Activated CD4-positive, CD25-positive, alpha-beta regulatory T cell (primary cell): ENCODE measurements at places on chromosomes 6 and 20.

- DNase-seq = no peak
These were observed 191.0 kb downstream of the TPBG start for GRCh38 chr6:82554666-82555065.

GRCh38 chr6:50922579-50923525, 104.2 kb downstream of the TFAP2B start:
- no peak for DNase-seq

DNA sequence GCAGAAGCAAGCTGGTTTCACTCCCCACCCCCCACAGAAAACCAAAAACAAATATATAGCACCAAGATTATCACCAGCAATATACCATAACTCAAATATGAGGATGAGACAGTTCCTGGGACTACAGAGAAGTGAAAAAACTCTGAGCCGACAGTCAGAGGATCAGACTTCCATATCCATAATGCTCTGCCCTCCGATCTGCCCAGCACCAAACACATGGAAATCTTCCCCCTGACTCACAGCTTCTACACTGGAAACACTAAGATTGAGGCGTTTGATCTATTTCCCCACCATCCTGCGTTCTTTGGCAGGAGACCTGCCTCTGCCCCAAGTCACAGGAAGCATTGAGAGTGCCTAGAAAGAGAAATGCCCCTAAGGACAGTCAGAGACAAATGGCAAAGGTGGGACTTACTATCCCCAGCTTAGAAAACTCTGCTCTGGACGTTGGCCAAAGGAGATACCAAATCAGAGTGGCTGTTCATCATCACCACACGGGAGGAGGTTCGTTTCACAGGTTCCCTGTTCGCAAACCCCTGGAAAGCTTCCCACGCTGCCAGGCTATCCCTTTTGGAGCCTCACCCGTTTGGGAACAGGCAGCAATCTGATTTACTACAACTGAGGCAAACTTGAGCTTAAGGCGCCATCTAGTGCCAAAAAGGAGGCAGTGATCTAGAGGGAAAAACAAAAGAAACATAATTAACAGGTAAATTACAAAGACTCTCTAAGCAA, 48.7 kb upstream of the SRSF6 start:
- DNase-seq = no peak

DNA sequence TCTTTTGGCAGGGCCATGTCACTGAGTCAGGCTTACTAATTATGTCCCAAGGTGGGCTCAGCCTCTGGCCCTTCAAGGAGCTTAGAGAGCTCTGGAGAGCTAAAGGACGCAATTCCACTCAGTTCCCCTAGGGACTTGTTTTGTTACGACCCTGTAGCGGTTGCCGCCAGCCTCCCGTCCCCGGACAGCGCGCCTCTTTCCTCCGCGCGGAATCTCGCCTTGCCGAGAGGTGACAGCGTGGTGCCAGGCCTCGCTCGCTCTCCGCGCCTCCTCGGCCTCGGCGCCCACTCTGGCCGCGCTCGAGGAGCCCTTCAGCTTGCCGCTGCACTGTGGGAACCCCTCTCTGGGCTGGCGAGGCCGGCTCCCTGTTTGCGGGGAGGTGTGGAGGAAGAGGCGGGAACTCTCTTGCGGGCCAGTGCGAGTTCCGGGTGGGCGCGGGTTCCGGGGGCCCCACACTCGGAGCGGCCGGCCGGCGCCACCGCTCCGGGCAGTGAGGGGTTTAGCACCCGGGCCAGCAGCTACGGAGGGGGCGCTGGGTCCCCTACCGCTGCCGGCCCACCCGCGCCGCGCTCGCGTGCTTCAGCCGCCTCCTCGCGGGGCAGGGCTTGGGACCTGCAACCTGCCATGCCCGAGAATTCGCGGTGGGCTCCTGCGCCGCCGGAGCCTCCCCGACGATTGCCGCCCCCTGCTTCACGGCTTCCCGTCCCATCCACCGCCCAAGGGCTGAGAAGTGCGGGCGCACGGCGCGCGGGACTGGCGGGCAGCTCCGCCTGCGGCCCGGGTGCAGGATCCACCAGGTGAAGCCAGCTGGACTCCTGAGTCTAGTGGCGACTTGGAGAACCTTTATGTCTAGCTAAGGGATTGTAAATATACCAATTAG, 9.9 kb upstream of the ZNF311 start:
- DNase-seq = no peak

DNA sequence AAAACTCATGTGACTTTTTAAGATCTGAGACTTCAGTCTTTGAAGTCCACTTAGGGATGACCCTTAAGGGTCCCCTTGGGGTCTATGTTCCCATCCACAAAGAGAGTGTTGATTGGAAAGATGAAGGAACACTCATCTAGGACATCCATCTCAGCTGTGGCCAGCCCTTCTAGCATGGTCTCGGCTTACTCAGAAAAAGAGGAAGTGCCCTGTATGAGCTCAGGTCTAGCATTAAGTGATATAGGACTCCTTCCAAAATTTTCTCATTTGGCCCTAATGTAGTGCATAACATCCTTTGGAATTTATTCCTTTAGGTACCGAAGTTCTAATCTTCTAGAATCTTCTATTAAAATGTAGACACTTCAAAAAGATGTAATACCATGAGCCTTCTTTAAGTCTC, 77.4 kb downstream of the NDUFAF5 start:
- no peak for DNase-seq

DNA sequence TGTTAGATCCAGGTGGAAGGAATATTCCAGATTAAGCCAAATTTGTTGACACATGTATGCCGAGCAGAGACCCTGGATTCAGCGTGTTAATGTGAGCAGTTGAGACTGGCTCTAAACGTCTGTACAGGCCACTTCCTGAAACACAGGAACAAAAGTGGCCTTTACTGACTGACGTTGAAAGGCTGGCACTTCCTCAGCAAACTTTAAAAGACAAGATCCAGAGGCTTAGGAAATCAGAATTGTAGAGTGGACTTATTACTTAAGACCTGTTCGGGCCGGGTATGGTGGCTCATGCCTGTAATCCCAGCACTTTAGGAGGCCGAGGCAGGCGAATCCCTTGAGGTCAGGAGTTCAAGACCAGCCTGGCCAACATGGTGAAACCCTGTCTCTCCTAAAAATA, 125.7 kb upstream of the ARID1B start:
- DNase-seq = no peak

- DNase-seq = no peak
These were observed 10.9 kb upstream of the PKIG start for GRCh38 chr20:44571362-44571988.
